Midbrain (tissue), 1 donor: ENCODE measurements at places on chromosomes 6 and 20.

GRCh38 chr20:37989601-37990295 is 43.5 kb downstream of the TTI1 start:
- DNase-seq: no peak

- peak; percentile 57 for DNase-seq
Measured at GRCh38 chr6:110532431-110532830, 56.0 kb upstream of the SLC22A16 start.

DNA sequence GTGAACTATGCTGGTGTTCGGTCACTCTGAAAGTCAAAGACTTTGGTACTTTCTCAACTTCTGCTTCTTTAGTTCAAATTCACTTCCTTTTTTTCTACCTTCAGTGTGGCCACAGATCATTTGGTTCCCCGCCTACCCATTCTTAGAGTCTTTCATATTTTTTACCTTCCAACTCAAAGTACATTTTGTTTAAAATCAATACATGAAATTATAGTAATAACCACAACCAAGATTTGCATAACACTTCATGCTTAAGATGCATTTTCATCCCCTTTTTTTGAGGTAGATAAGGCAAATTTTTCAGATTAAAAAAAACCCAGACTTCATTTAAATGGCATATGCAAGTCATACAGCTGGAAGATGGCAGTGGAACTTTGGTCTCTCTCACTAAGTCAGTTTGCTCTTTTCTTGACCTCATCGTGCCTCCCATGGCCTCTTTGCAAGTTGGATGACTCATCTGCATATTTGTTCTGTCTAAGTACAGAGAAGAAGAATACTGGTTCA is 11.9 kb upstream of the CNR1 start:
- DNase-seq: no peak

DNA sequence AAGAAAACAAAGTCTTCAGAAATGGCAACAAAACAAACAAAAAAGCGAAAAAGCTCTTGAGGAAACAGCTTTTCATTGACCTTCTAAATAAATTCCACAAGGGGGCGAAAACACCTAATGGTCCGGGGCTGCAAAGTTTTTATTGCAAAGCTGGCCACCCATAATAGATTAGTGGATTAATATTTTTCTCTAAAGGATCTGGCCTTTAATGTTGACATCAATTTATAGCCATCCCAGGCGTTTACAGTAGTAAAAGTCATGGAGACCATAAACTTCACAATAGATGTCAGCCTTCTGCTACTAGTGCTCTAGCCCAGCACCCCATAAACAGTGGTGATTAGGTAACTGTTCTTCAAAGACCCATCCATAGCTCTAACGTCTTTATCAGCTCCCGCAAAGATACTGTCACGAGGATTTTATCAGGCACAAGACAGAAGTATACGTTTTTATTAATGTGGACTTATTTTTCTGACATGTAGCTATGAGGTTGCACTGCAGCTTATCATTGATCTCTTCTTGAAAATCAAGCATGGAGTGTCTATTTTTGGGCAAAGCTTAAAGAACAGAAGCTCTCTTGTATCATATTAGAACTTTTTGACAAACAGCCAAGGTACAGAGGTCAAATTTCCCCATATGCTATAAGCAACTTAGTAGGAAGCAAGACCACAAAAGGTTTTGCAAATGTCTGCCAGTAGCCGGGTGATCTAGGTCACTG is 4.7 kb downstream of the CITED2 start:
- peak; percentile 39 for DNase-seq

DNA sequence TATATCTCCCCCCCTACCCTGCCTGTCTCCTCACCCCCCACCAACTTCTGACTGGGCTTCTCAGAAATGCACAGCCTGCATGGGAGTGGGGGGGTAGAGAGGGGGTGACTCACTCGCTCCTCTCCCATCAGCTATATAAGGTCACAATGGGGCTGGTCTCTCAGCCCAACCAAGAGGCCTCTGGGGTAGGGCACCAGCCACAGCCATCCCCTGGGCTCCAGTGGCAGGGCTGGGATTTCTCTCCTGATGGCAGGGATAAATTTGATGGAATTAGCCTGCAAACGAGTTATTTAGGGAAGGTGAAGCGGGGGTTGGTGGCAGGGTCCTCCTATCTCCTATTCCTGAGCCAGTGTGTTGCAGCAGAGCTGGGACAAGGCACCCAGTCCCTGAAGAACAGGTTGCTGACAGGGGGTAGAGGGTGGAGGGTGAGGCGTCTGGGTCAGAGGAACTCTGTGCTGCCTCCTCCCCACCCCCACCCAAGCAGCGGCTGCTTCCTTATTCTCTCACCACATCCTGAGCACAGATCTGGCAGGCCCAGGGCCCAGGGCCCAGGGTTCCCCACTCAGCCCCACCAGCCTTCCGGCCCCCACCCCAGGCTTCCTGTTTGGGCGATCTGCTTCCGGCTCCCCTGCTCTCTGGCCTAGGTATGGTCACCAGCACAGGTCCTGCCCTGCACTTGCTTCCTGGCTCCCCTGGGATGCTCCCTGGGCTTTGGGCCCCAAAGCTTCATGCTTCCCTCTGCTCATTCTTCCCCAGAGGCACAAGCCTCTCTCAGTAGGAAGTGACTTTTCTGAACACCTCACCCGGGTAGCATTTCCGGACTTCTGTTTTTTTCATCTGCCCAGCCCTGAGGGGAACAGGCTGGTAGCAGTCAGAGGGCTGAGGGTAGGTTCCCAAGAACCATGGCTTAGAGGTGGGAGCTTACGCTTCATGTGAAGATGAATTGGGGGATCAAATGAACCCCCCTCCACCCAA is 4.0 kb downstream of the PPP1R18 start:
- peak; percentile 17 for DNase-seq

DNA sequence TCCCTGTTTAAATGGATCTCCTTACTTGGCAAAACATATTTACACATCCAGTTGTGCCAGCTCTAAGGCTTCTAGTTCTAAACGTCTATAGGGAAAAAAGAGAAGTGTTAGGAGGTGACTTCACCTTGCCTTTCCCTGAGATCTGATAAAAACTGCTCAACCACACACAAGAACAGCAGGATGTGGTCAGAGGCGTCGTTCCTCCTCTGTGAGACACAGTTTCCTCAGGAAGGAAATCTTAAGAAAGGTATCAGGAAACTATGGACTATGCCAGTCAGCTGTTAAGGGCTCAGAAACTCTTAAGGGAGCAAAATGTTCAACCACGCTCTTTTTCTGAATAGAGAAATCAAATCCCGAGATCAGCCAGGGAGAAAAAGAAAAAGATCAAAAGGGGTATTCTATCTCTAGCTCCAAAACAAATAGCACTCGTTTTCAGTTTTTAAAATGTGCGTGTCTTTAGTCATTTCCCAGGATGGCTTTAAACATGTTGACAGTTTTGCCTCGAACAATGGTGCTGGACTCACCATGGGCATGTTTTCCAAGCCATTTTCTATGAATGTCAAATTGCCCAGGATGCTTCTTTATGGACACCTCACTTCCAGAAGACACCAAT is 154.5 kb downstream of the HACE1 start:
- DNase-seq: no peak

- DNase-seq: no peak
Measured at GRCh38 chr6:84197708-84198107, 29.7 kb downstream of the CEP162 start.

GRCh38 chr20:49775229-49775693 is 37.4 kb upstream of the SLC9A8 start:
- DNase-seq: no peak

DNA sequence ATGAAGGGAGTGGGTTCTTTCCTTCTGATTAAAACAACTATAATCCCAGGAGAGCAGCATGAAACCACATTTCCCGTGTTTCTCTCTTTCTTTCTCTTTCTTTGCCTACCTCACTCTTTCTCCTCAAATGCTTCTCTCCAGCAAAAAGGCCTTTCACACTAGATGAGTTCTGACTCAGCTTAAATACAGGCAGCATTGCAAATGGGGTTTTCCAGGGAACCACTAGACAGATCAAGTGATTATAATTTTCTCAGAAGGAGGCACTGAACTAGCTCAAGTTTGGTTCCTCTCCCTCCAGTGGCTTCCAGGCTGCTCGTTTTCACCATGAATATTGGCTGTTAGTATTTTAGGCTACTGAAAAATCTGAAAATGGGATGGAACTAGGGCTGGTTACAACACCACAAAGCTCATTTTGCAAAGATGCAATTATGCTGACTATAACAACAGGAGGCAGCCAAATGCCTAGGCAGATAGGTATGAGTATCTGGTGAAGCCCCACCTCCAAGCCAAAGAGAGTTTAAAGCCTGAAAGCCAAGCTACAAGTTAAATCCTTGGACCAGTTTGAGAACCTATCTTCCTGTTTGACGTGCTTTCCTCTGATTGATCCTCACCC is 260.0 kb downstream of the MMUT start:
- no peak for DNase-seq

DNA sequence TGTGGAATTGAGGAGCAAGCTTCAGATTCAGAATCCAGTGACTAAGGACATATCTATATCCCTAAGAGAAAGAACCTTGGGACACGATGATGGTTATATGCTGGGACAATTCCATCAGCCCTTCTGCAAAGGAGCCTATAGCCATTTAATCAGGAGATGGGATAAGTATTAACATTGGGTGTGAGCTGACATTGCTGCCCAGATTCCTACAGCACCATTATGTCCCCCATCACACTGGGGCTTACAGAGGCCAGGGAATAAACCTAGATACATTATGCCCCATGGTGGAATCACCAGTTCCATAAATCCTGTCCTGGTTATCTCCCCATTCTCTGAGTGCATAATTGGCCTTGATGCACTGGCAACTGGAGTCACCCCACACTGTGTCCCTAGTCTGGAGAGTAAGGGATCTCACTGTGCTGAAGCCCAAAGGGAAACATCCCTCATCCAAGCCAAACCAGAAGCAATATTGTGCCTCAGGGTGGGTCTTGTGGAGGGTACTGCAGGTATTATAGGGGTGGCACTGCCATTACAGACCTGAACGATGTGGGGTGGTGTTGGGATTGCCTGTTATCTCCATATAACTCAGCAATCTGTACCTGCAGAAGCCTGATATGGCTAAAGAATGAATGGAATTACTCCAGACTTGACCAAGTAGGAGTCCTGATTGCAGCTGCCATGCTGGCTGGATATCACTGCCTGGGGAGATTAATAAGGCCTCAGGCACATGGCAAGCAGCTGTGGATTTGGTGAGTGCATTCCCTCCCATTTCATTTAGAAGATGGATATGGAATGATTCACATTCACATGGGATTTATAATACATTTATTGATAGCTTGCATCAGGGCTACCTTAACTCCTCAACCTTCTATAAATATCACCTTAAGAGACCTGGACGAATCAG is 5.0 kb downstream of the HLA-A start:
- DNase-seq: no peak

GRCh38 chr20:62820208-62820961 is 3.5 kb downstream of the COL9A3 start:
- peak; percentile 11 for DNase-seq

GRCh38 chr6:84568971-84569370 is 195.4 kb downstream of the TBX18 start:
- DNase-seq: no peak

GRCh38 chr6:42049948-42050296 is 402 bp upstream of the TAF8 start:
- DNase-seq: no peak

DNA sequence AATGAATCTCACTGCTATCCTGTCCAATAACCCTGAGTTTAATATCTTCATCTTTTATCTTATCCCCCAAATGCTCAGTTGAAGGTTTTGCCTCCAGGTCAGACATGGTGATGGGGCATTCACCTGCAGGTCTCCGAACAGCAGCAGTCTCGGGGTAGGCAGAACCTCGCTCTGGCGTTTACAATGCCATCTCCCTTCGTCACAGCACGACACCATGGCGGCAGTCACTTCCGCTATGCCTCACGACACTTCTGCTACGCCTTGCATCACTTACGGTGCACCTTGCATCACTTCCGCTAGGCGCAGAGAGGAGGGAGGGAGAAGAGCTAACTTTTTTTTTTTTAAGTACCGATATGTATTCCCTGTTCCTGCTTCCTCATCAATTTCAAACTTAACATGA is 194.9 kb downstream of the BCAS1 start:
- no peak for DNase-seq

DNA sequence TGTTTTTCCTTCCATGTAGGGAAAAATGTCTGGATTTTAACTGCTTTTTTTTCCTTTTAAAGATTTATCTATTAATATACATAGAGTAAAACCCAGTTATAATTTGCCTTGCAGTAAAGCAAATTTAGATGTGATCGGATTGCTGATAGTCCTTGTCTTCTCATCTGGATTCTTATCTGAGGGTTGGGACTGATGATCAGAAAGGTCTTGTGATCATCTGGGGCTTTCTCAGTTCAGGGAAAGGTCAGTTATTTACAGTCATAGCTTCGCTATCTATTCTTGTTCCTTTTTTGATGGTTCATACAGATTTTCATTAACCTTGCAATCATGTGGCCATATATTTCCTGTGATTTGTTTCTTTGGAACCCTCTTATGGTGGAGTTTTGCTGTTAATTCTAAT is 63.8 kb upstream of the CLDN20 start:
- DNase-seq: no peak

- peak; percentile 2 for DNase-seq
Measured at GRCh38 chr6:42394881-42395620, 56.7 kb downstream of the TRERF1 start.

GRCh38 chr6:136341967-136342366 is 52.3 kb upstream of the BCLAF1 start:
- no peak for DNase-seq

DNA sequence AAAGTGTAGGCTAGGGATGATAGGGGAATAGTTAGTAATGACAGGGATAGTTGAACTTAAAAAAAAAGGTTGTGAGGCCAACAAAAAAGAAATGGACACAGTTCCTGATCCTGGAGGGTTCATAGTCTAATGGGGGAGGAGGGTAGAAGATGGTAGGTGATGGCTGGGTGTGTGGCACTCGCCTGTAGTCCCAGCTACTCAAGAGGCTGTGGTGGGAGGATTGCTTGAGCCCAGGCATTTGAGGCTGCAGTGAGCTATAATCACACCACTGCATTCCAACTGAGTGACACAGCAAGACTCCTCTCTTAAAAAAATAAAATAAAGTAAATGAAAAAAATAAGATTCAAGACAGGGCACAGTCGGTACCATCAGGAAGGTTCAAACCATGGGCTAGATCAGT is 2.4 kb upstream of the MICB start:
- no peak for DNase-seq

- no peak for DNase-seq
Measured at GRCh38 chr6:45002390-45003105, 325.6 kb upstream of the RUNX2 start.

- DNase-seq: peak; percentile 13
Measured at GRCh38 chr20:10476319-10476724, 41.2 kb downstream of the SLX4IP start.
